CD8-positive, alpha-beta memory T cell (primary cell): ENCODE measurements at places on chromosomes 1 and 21. TPM values are rescaled to one million over a fixed set of nuclear protein-coding genes. Genes with fewer than 3 reads are reported as not detected.
A peak's percentile ranks its signal among the peaks of the same experiment; 100 is the strongest.

GRCh38 chr1:25697435-25698217, 81.0 kb downstream of the MAN1C1 start:
- no peak for DNase-seq
- no peak overlapping the region for H3K27ac ChIP-seq
- H3K4me1 ChIP-seq: peaks cover 32% of the 10 kb centered on the region
- no peaks in the 10 kb centered on the region for H3K36me3 ChIP-seq
- no peaks in the 10 kb centered on the region for H3K27me3 ChIP-seq

TPTE gene
- not detected for polyA plus RNA-seq

- peaks cover 22% of the 10 kb centered on the region for H3K4me1 ChIP-seq
- DNase-seq: no peak
- no peaks in the 10 kb centered on the region for H3K27me3 ChIP-seq
Measured at GRCh38 chr1:101065575-101065974, 40.0 kb upstream of the DPH5 start.

DNA sequence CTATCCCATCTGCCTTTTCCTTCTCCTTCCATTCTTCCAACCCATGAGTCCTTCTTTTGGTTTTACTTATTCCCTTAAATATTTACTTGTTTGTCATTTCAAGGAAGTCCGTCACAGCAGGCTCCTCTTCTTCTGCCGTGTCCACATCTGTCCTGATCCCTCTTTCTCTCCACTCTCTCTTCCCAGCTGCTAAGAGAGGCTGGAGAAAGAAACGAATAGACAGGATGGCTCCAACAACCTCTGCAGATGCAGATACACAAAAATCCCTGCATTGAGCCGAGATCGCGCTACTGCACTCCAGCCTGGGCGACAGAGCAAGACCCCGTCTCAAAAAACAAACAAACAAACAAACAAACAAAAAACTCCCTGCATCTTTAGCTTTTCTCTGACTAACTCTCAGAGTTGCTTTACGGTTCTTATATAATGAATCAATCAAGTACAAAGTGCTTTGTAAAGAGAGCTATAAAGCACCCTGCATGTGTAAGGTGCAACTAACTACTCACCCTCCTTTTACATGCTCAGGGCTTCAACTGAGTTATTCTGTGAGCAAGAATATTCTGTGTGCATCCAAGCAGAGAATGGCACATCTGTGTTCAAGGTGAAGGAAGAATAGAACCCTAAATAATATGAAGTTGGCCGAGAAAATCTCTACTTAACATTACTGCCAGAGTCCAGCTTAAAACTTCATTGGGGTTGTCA, 3.8 kb upstream of the SAMD13 start:
- peak overlapping the region; percentile 64 for H3K4me3 ChIP-seq
- H3K36me3 ChIP-seq: no peaks in the 10 kb centered on the region
- no peak overlapping the region for H3K27ac ChIP-seq
- no peaks in the 10 kb centered on the region for H3K27me3 ChIP-seq
- peaks cover 16% of the 10 kb centered on the region for H3K4me1 ChIP-seq
